ENCODE measurements at places on chromosomes 13 and 19. TPM values are rescaled to one million over a fixed set of nuclear protein-coding genes. Genes with fewer than 3 reads are reported as not detected.

DNA sequence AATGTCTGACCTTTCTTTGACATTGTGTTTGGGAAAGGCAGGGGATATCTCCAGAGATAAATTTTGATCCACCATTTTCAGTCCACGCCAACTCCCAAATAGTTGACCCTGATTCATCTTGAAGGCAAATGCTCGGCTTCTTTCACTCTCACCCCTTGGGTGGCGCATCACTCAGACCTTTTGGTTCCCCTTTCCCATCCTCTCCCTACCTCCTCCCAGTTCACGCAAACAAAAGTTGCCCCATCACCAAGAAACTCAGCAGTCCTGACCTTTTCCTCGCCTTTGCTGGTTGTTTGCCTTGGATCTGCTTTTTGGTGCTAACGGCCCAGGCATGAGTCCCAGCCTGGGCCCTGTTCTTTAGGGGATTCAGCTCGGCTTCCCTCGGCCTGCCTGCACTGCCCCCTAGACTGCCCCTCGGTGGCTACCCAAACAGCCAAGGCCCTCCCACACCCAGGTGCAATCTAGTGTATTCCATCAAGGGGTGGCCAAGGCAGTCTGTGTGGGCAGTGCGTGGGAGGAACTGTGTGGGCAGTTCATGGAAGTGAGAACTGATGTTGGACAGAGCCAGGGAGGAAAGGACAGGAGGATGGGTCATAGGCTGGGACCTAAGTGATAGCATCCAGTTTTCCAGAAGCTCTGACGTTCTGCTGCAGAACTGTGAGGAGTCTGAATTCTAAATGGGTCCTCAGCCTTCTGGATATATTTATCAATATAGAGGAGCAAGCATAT, 255.7 kb downstream of the DLEU7 start:
- DNase-seq = no peak

DNA sequence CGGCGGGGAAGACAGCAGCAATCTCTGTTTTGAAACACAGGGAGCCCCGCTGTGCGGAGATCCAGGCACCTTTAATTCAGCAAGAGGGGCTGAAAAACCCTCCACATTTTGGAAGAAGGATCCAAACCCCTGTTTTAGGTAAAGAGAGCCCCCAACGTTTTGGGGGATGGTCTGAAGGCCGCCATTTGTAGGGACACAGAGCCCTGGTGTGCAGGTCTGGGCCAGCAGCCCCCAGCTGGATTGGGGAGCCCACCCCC, 3.5 kb upstream of the HOOK2 start:
- no peak for DNase-seq

GRCh38 chr19:2333807-2334211, 5.3 kb downstream of the SPPL2B start:
- no peak for DNase-seq

GRCh38 chr13:93527748-93528297, 301.2 kb downstream of the GPC6 start:
- DNase-seq = no peak

ANGPTL4 gene
- polyA plus RNA-seq = 2.5 TPM

- no peak for DNase-seq
These were observed 6.1 kb upstream of the UPF3A start for GRCh38 chr13:114275304-114275703.
